M059J (cell line): ENCODE measurements at places on chromosomes 2 and 18.

- DNase-seq: no peak
These were observed 6.7 kb downstream of the TGIF1 start for GRCh38 chr18:3456686-3457069.

GRCh38 chr2:694906-695510 is 17.8 kb upstream of the TMEM18 start:
- peak; percentile 20 for DNase-seq

GRCh38 chr2:24448797-24449196 is 42.3 kb upstream of the NCOA1 start:
- DNase-seq: no peak

DNA sequence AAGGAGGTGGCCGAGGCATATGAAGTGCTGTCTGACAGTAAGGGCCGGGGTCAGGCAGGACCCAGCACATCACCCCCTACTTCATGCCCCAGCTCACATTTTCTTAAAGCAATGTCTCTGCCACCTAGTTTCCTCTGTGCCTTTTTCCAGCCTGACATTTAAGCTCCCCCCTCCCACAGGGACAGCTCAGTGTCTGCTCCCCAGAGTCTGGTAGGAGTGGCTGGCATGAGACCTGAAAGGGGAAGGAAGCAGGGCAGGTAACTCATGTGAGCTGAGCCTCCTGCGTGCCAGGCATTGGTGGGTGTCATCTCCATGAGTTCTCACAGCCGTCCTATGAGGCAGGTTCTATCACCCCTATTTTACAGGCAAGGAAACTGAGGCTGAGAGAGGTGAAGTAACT is 1.5 kb downstream of the DNAJB2 start:
- no peak for DNase-seq

- no peak for DNase-seq
These were observed 246.9 kb downstream of the LNPK start for GRCh38 chr2:175755169-175755568.

- DNase-seq: no peak
These were observed 20.5 kb downstream of the RMP24 start for GRCh38 chr18:35993013-35993412.

- DNase-seq: peak; percentile 83
These were observed 50.1 kb downstream of the GREB1 start for GRCh38 chr2:11583840-11584524.

- no peak for DNase-seq
These were observed 219.3 kb downstream of the SPP2 start for GRCh38 chr2:234269769-234270204.

DNA sequence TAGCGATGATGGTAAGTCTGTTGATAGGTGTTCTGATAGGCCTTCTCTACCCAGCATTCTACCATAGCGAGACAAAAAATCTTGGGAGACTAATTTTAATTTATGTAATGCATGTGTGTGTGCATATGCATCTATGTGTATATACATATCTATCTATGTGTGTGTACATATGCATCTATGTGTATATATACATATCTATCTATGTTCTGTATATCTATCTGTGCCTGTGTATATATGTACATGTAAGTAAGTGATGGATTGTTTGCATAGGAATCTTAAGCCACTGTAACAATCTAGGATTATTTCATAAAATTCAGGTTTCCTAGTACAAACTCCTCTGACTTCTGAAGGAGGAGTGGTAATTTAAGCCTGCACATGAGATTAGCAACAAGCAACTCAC is 197.2 kb upstream of the PXDN start:
- no peak for DNase-seq

DNA sequence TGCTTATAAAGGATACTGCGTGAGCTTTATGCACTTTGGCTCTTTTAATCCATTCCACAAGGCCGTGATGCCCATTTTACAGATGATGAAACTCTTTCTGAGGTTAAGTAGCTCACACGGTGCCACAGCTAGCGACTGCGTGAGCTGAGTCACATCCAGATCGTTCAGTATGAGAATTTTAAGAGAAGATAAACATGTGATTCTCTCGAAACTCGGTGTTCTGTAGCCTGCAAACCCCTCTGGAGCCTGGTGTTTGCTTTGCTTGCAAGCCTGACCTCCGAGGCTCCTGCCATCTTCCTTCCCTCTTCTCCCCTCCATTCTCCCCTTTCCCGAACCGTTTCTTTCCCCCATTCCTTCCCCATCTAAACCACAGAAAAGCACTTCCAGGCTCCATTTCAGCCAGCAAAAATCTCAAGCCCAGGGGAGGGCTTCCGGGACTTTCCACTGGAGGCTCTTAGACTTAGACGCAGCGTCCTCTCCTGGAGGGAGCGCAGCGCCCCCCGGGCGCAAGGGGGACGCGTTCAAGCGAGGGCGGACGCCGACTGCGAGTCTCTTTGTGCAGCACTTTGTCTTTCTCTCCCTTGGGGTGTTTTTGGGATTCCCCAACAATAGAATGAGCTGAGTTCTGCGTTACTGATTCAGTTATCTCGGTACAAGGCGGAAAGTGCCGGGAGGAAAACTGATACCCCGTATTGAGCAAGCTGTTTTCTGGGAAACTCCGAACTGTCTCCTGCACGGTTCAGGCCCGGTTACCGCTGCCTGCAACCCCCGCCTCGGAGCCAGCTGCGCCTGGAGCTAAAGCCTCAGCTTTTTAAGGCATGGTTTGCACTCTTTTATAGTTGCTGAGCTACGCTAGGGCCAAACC is 38.0 kb downstream of the CYP1B1 start:
- DNase-seq: peak; percentile 78

GRCh38 chr2:73564986-73565385 is 77.2 kb downstream of the NAT8 start:
- DNase-seq: no peak

DNA sequence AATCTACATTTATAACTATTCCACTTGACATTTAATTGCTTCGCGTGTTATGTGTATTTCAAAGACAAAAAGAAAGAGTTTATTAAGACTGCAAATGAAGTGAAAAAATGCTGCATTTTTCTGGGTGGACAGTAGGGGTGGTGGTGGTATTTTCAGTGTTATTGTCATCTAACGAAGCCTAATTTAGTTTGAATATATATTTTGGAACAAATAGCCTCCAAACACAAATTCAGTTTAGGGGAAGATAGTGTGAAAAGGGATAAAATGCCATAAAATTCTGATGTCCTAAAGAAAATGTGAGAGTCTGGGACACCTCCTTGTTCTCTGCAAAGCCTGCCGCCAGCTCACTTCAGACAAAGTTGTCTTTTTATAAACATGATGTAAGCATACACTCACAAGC is 425.1 kb downstream of the NRXN1 start:
- DNase-seq: no peak

- no peak for DNase-seq
These were observed 49.7 kb downstream of the STAT1 start for GRCh38 chr2:190964170-190964795.

DNA sequence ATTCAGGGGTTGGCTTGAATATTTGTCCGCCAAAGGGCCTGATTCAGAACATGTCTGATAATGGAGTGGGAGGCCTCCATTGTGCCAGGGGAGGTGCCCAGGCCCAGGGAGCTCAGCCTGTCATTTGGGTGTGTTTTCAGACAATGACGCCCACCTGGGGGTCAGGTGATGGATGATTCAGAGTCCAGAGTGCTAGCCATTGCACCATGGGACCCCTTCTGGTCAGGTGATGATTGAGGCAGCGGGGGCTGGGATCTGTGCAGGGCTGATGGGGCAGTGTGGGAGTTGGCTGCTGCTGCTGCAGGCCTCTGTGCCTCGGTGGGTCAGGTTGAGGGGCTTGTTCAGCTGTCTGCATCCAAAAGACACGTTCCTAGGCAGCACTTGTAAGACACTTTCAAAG is 8.3 kb upstream of the ARHGEF4 start:
- DNase-seq: no peak

GRCh38 chr2:167862296-167862695 is 385.1 kb downstream of the STK39 start:
- DNase-seq: no peak

- DNase-seq: no peak
These were observed 30.1 kb upstream of the CCL20 start for GRCh38 chr2:227783404-227784138.

DNA sequence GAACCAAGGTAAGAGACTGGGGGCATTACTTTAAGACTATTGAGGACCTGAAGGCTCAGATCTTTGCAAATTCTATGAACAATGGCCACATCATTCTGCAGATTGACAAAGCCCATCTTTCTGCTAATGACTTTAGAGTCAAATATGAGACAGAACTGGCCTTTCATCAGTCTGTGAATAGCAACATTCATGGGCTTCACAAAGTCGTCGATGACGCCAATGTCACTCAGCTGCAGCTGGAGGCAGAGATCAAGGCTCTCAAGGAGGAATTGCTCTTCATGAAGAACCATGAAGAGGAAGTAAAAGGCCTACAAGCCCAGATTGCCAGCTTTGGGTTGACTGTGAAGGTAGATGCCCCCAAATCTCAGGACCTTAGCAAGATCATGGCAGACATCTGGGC is 43.8 kb upstream of the SLC4A10 start:
- no peak for DNase-seq

- DNase-seq: no peak
These were observed 5.0 kb downstream of the SP9 start for GRCh38 chr2:174339561-174340399.

- DNase-seq: no peak
These were observed 144.5 kb downstream of the INSIG2 start for GRCh38 chr2:118232796-118233195.

DNA sequence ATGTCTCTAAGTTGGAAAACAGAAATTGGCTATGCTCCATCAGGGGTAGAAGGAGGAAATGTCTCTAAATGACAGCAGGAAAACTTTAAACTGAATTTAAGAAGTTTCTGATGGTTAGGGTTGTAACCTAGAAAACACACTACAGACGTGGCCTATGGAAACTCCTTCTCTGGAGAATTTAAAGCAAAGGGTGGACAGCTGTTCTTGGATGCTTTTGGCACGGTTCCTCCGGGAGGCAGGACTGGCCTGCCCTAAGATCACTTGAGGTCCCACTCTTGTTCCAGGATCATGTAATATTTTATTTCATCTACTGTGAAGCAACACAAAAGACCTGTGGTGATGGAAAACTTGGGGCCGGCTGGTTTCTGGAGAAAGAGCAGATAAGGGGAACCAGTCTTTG is 77.0 kb downstream of the NRP2 start:
- DNase-seq: no peak

GRCh38 chr2:191009541-191010374 is 4.2 kb downstream of the STAT1 start:
- DNase-seq: peak; percentile 44

DNA sequence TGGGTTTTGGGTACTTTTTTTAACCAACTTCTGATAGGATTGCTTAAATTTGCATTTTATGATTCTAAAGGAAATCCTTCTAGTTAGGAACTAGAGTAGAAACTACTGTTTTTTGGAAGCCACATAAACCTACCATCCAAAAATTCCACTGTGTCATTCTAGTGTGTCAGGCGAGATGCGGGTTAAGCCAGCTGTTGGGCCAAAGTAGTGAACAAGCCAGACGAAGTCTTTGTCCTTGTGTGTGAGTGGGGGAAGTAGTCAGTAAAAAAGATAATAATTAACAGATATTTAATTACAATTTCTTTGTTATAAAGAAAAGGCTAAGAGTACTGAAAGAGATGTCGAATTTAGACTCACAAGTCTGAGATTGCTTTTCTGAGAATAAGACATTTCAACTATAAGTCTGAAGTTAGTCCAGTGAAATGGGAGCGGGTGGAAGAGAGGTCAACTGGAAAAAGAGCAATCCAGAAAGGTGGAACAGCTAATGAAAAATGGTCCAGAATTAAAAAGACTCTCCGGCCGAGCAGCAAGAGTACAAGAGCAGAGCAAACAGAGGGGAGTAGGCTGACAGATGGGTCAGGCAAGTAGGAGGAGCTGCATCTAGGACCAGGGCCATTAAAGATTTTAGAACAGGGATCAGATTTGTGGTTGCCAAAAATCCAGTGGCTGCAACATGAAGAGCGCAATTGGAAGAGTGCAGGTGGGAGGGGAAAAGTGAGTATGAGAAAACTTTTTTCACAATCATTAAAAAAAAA is 1.5 kb downstream of the EPB41L5 start:
- no peak for DNase-seq

DNA sequence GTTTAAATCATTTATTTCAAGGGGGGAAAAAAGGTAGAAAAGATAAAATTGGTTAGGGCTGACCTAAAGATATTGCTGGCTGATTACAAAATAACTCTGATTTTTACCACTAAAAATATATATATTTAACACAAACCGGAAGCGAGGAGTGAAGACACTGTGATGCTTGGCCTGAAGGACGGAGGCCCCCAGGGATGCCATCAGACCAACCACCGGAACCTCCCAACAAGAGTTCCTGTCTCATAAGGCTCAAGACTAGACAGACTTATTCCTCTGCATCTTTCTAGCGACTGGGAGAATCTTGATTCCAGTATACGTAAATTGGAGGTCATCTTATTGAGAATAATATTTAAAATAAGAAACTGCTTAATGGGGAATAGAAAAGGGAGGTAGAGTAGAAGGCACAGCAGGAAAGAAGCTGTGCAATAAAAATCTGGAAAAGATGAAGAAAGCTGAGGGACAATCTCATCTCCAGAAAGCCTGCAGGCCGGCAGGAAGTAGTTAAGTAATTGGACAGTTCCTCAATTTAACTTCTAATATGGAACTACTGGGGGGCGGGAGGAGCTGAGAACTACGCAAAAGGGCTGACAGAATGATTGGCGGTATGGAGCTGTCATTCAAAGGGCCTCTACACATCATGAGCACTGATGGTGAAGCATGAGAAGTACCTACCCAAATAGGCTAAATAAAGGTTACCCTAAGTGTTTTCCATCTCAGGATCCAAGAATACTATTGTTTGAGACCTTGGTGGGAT is 91.1 kb downstream of the DTNB start:
- no peak for DNase-seq

- no peak for DNase-seq
These were observed 144.4 kb downstream of the MBP start for GRCh38 chr18:76988031-76988826.

DNA sequence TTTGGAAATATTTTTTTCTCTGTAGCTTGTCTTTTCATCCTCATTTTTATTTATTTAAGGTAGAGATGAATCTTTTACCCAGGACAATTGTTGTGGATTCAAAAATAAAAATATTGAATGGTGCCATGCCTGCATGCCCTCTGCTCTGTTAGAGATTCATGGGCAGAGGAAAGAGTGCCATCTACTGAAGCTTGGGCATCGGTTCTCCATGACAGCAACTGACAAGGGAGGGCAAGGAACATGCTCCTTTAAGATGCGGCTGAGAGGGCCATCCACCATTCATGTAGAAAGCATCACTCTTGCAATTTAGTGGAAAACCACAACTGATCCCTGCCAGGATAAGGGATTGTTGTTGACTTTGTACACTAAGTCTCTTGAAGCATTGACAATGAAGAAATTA is 79.9 kb downstream of the PARD3B start:
- peak; percentile 66 for DNase-seq

DNA sequence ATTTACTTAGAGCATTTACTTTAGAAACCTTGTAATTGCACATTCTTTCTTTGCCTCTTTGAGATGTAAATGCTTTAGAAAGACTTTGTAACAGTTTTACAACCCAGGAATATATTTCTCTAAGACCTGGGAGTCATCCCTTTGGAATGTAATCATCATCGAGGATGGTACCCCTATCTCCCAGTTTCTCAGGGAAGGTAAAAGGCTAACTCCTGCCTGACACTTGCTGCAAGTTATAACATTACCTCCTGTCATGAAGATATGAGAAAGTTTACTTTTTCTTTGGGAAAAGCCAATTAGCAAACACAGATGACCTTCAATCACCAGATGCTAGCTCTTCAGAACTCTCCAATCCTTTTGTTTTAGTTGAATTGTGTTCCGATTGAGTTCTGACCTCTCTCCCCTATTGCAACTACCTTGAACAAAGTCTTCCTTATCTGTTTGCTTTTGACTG is 420.3 kb upstream of the FSIP2 start:
- no peak for DNase-seq

- DNase-seq: no peak
These were observed 88.8 kb downstream of the CD226 start for GRCh38 chr18:69858897-69859296.

GRCh38 chr2:157257312-157258252 is at the start of gene GALNT5:
Gene GALNT5 (plus strand): TSS chr2:157257705. CDS start chr2:157258083, 378 bp downstream.
- peak; percentile 76 for DNase-seq
